A549 treated with Mapracorat at 1 μM for 4 hours (cell line): ENCODE measurements at places on chromosomes 6 and 20. TPM values are rescaled to one million over a fixed set of nuclear protein-coding genes. Genes with fewer than 3 reads are reported as not detected.

The DYNLT2 gene
- 0.44 to 0.81 TPM (median 0.53 TPM) in 5 replicates for total RNA-seq

The SNPH gene
- 3.1 to 4.9 TPM (median 4.0 TPM) in 5 replicates for total RNA-seq

The NPEPL1 gene
- total RNA-seq = 27.3 to 42.3 TPM (median 34.2 TPM) in 5 replicates

The CCM2L gene
- total RNA-seq = 0.27 to 0.61 TPM (median 0.35 TPM) in 5 replicates

The MRAP2 gene
- total RNA-seq = 1.2 to 2.0 TPM (median 1.7 TPM) in 5 replicates

The TLDC2 gene
- total RNA-seq = not detected in 5 replicates

The TRPC4AP gene
- 50.6 to 63.3 TPM (median 59.3 TPM) in 5 replicates for total RNA-seq

The CALHM4 gene
- total RNA-seq = not detected in 5 replicates

The POPDC3 gene
- total RNA-seq = 23.4 to 25.4 TPM (median 24.4 TPM) in 5 replicates

The PRPH2 gene
- total RNA-seq = not detected in 5 replicates

The SIM1 gene
- not detected in 5 replicates for total RNA-seq

The GJA10 gene
- total RNA-seq = not detected in 5 replicates

The RSPH4A gene
- 0.15 to 0.22 TPM (median 0.20 TPM) in 5 replicates for total RNA-seq

The LIN28B gene
- 1.2 to 1.4 TPM (median 1.3 TPM) in 5 replicates for total RNA-seq

The DDX39B gene
- 336 to 391 TPM (median 386 TPM) in 5 replicates for total RNA-seq

The SLC17A2 gene
- total RNA-seq = not detected in 5 replicates

The NOTCH4 gene
- total RNA-seq = 0.81 to 1.3 TPM (median 0.86 TPM) in 5 replicates

The ARMH2 gene
- not detected in 5 replicates for total RNA-seq

The TREM2 gene
- total RNA-seq = not detected in 5 replicates

The ECT2L gene
- not detected in 5 replicates for total RNA-seq

The TFAP2A gene
- 9.6 to 11.4 TPM (median 10.8 TPM) in 5 replicates for total RNA-seq

The MAP1LC3A gene
- 19.2 to 32.0 TPM (median 25.2 TPM) in 5 replicates for total RNA-seq
